ENCODE measurements at places on chromosomes 5 and 9.

- no peak for DNase-seq
Measured at GRCh38 chr5:31377274-31377946, 154.5 kb downstream of the DROSHA start.

GRCh38 chr5:136655468-136655867 is 290.1 kb upstream of the TRPC7 start:
- no peak for DNase-seq

- no peak for DNase-seq
Measured at GRCh38 chr5:44774279-44774880, 34.4 kb upstream of the MRPS30 start.

GRCh38 chr5:145510769-145511168 is 324.4 kb downstream of the PRELID2 start:
- DNase-seq = no peak

- DNase-seq = peak; percentile 17
Measured at GRCh38 chr9:101536938-101537337, 3.3 kb downstream of the RNF20 start.

DNA sequence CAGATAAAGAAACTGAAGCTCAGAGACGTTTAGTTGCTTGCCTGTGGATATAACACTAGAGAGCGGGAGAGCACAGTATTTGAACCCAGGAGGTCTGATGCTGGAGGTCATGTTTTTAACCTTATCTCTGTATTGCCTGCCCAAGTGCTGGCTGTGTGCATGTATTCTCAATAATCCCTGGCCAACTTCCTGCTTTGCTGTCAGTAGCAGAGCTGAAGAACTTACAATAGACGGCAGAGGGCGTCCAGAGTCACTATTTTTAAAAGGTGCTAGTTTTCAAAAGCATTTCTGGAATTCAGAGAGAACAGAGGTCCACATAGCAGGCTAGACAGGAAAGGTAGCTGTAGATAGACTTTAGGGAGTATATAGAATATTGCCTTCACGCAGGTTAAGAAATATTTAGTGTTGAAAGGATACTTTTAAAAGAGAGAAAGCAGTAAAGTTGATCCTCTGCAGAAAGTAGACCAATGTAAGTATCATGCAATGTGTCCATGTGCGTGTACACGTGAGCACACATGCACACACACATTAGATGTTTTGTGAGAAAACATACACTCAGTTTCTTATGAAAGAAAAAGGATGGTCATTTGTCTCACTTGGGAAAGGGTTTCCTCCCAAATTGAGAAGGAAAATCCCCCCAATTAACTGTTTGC is 46.3 kb downstream of the PTCD2 start:
- DNase-seq = peak; percentile 13

GRCh38 chr9:80025796-80026520 is 454.2 kb downstream of the TLE4 start:
- no peak for DNase-seq

- DNase-seq = no peak
Measured at GRCh38 chr5:50733741-50734140, 67.3 kb downstream of the PARP8 start.

- no peak for DNase-seq
Measured at GRCh38 chr5:35803191-35803651, 53.5 kb upstream of the IL7R start.

GRCh38 chr5:14250748-14251701 is 107.9 kb downstream of the TRIO start:
- no peak for DNase-seq

GRCh38 chr5:121737120-121737519 is 114.6 kb upstream of the FTMT start:
- no peak for DNase-seq

GRCh38 chr9:103169798-103170197 is 174.7 kb downstream of the CYLC2 start:
- no peak for DNase-seq

DNA sequence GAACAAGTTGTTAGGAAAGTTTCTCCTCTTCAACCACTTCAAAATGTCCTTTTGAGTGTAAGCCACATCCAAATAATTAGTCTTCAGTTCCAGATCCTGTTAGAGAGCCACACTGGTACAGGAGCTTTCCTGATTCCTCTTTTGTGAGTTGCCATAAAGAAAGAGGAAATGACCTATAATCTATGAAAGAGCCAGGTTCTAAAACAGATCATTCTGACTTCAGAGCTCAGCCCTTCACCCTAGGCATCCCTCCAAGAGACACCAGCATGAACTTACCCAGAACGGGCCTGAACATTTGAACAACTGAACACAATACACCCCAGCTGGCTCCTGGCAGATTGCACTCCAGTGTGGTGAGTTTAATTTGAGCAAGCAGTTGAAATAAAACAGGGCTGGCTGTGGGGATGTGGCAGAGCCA is 25.7 kb downstream of the SLC1A1 start:
- DNase-seq = no peak

- no peak for DNase-seq
Measured at GRCh38 chr9:130501639-130502038, 56.9 kb downstream of the ASS1 start.

GRCh38 chr5:120016717-120017382 is 387.5 kb downstream of the FAM170A start:
- no peak for DNase-seq

DNA sequence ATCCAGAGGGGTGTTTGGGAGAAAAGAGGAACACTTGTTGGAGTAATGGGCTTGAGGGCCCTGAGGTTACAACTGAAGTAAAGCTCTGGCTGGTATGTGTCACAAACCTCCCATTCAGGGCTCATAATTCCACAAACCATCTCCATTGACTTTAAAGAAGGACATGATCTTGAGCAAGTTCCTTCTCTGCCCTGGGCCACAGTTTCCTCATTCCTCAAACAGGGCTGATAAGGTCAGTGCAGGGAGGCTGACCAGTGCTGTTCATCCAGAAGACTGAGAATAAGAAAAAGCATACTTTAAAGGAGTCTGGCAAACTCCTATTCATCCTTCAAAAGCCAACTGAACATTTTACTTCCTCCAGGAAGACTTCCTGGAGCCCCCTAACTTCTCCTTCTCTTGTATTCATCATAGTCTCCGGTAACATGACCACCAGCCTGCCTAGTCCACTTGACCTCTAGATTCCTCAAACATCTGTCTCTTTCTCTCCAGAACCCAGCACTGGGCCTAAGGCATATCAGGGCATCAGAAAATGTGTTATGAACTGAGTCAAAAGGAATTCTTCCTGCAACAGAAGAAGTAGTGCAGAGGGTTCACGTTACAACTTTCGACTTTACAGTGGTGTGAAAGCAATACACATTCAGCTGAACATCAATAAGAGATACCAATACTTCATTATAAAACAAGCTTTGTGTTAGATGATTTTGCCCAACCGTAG is 20.7 kb upstream of the PTPN3 start:
- DNase-seq = no peak

DNA sequence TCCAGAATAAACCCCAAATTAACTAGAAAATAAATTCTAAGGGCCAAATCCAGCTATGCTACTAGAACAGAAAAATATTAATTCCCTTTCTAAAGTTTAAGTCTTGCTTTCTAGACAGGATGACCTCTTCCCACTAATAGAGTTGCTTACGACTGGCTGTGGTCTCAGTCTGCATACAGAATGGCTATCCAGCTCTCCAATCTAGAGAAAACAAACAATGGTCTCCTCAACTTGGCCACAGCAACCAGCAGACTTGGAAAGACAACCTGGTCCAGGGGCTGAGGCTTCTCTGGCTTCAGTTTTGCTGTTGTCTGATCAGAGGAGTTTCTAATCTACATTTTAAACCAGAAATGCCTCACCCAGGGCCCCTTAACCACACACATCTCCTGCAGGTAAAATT is 28.9 kb downstream of the RASEF start:
- no peak for DNase-seq

GRCh38 chr9:116724123-116724522 is 37.0 kb downstream of the TRIM32 start:
- DNase-seq = no peak

- DNase-seq = no peak
Measured at GRCh38 chr9:14296495-14297113, 17.3 kb downstream of the NFIB start.

GRCh38 chr5:81533629-81534405 is 139.9 kb upstream of the ACOT12 start:
- DNase-seq = no peak

DNA sequence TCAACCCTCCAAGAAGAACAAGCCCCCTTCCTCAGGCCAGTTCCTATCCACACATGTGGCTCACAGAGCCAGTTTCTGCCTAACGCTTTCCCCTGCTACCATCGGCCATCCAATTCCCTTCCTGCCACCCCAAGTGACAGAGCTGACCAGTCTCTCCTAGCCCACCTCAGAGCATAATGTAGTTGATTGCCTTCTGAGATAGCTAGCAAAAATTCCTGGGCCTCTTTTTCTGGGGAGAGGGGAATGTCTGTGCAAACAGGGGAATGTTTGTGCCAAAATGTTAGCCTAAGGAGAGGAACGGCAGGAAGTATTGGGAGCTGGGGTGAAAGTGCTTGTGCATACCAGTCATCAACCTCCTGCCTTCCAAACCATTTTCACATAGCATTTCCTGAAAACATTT is 157.0 kb downstream of the PJA2 start:
- no peak for DNase-seq

DNA sequence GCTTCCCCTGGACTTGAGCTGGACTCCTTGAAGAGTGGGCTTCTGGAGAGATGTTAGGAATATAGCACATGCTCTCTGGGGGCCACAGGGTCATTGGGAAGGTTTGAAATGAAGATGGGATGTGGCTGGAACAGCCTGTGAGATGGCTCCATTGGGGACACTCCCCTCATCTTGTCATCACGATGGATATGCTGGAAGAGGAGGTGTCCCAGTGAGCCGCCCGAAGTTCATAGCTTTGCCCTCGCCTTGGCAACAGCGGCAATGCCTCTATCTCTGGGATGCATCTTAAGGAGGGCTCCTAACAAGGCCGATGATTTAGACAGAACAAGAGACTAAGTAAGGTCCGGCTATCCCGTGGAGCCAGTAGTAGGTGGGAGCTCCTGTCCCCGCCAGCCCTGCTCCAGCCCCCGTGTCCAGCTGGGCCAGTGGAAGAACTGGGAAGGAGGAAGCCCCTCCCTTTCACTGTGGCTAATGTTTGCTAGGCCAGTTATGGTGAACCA is 23.9 kb downstream of the AMBP start:
- no peak for DNase-seq

DNA sequence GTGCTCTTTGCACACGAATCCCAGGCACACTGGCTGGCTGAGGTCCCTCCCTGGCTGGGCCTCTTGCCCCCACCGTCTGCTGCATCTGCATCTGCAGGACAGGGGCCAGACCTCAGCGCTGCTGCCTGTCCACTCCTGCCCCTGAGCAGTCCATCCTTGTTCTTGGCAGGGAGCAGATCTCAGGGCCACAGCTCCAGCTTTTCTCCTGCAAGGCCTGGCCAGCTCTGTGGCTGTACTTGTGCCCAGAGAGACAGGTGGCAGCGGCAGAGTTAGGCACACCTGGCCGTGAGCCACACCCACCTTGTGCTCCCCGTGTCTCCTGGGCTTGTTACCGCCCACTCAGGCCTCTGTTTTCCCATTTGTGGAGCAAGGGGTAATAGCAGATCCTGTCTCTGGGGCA is 13.9 kb downstream of the NEK6 start:
- DNase-seq = no peak

- DNase-seq = no peak
Measured at GRCh38 chr5:94793816-94794198, 175.3 kb downstream of the SLF1 start.

GRCh38 chr5:32042551-32042961 is 131.6 kb downstream of the GOLPH3 start:
- DNase-seq = no peak

GRCh38 chr5:17106521-17106920 is 110.9 kb upstream of the BASP1 start:
- no peak for DNase-seq

GRCh38 chr9:81632599-81632998 is 56.7 kb downstream of the TLE1 start:
- no peak for DNase-seq

DNA sequence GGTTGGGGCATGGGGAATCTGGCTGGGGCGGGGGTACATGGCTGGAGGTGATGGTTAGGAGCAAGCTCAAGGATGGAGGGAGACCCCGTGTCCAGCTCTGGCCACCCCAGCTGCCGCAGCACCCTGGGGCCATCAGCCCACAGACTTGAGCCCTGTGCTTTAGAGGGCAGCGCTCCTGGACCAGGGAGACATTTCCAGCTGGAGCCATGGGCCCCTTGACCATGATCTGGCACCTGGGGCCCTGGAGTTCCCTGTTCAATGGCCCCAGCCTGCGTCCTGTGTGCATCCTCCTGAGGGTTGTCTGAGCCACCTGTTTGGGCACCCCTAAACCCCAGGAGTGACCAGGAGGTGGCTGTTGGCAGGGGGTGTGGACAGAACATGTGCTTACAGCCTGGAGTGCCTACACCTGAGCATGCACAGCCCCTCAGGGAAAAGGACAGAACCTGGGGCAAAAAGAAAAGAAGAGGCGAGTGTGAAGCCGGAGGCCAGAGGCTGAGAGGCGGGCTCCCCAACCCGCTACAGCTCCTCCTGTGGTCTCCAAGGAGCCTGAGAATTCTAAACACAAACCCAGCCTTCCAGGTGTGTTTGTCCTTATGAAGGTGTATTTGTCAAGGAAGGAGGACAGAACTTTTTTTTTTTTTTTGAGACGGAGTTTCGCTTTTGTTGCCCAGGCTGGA is 126.7 kb downstream of the C9orf50 start:
- no peak for DNase-seq

DNA sequence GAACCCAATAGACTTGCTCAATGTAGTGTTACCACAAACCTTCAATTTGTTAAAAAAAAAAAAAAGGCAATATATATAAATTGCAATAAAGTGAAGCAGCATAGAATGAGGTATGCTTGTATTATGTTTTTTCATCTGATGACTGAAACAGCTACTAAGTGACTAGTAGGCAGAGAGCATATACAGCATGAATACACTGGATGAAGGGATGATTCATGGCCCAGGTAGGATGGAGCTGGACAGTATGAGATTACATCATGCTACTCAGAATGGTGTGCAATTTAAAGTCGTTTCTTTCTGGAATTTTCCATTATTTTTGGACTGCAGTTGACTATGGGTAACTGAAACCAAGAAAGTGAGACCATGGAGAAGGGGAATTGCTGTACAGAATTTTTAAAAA is 161.2 kb downstream of the GNA14 start:
- DNase-seq = no peak

DNA sequence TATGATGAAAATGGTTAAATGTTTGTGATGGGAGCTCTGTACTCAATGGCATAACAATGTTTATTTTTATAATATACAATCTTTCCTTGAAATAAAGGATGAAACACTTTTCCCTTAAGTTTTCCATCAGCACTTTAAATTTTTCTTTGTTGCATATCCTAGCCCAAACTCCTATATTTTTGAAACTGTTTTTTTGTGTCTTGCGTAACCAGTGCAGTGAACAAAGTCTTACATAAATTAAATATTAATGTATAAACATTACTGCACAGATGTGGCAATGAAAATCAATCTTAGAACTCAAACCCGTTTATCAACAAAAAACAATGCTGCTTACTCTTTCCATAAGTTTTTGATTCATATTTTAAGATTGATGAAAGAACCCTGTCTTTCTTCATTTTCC is 34.1 kb upstream of the IL31RA start:
- DNase-seq = no peak

DNA sequence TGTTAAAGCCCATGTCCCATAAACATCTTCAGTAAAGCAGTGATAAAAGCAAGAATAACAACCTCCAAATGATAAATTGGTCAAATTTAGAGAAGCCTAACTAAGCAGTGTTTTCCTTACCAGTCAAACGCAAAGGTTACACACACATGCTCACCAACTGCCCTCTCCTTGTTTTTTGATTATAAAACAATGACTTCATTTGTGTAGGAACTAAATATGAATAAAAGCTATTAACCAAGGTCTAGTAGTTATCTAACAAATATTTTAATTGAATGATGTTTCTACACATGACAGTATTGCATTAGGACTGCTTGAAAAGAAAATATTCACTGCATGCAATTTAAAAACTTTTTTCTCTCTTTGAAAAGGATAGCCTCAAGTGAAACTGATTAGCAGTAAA is 36.7 kb downstream of the PCA3 start:
- DNase-seq = no peak
